HCEC 1CT (cell line): ENCODE measurements at places on chromosomes 13 and 19.
A peak's percentile ranks its signal among the peaks of the same experiment; 100 is the strongest.

GRCh38 chr19:30284209-30284608 is 88.0 kb upstream of the ZNF536 start:
- no peak for DNase-seq

GRCh38 chr13:48123812-48124211 is 28.9 kb upstream of the MED4 start:
- no peak for DNase-seq

DNA sequence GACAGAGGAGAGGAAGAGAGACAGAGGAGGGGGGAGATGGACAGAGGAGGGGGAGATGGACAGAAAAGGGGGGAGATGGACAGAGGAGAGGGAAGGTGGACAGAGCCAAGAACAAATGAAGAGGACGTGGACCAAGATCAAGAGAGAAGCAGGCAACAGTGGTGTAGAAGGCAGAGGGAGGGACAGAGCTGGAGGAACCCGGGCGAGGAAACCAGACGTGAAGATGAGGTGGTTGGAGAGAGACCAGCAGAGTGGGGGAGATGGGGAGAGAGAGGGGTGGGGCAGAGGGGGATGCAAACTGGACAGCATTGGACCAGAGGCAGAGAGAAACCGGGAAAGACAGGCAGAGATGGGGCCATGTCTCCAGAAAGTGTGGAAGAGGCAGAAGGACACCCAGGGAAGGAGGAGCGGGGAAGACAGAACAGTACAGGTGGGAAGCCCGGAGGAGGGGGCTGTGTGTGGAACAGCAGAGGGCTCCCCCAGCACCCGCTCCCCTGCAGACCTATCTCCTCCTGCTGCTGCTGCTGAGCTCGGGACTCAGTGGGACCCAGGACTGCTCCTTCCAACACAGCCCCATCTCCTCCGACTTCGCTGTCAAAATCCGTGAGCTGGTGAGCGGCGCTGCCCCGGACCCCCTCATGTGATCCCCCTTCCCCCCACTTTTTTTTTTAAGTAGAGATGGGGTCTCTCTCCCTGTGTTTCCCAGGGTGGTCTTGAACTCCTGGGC is 1.3 kb downstream of the FLT3LG start:
- DNase-seq, result no peak

GRCh38 chr13:27920677-27921420 is 1.0 kb downstream of the PDX1 start:
- DNase-seq, result no peak

GRCh38 chr19:45663800-45664199 is 4.2 kb upstream of the GIPR start:
- DNase-seq, result no peak

DNA sequence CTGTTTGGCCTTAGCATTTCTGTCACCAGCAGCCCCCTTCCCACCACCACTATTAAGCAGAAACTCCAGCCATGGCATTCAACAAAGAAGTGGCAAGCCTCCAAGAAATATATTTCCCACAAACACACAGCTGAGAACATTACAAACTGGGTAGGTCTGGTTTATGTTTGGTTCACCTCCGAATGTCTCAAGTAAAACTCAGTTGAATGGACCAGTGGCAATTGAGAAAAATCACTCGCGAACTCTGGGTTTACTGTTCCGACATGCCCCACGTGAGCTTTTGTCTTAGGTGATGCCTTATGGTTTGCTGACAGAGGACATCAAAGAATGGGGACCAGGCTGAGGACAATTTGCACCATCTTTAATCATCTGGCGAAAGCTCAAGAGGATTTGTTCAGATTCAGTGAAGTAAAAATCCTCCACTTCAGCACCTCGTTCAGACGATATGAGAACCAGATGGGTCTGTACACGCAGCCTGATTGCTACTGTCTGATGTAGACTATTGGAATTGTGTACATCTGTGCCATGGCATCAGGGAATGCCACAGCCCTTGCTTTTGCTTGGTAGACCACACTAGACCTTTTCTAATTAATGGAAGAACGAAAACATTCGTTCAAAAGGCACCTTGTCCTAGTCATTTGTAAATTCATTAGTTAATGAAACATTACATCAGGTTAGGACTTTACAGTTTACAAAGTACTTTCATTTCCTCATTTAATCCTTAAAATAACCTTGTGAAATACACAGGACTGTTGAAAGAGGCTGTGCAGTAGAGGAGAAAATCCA is 59.4 kb downstream of the SLC10A2 start:
- no peak for DNase-seq

DNA sequence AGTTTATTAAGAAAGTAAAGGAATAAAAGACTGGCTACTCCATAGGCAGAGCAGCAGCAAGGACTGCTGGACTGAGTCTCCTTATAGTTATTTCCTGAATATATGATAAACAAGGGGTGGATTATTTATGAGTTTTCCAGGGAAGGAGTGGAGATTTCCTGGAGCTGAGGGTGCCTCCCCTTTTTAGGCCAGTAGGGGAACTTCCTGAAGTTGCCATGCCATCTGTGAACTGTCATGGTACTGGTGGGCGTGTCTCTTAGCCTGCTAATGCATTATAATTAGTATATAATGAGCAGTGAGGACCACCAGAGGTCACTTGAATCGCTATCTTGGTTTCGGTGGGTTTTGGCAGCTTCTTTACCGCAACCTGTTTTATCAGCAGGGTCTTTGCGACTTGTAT is 13.5 kb downstream of the ZSCAN5A start:
- DNase-seq, result no peak

GRCh38 chr13:30004204-30004603 is 153.8 kb upstream of the UBL3 start:
- no peak for DNase-seq

GRCh38 chr13:48602296-48603016 is 51.3 kb upstream of the CYSLTR2 start:
- no peak for DNase-seq

GRCh38 chr13:111904701-111905608 is 162.0 kb upstream of the SOX1 start:
- DNase-seq, result no peak

DNA sequence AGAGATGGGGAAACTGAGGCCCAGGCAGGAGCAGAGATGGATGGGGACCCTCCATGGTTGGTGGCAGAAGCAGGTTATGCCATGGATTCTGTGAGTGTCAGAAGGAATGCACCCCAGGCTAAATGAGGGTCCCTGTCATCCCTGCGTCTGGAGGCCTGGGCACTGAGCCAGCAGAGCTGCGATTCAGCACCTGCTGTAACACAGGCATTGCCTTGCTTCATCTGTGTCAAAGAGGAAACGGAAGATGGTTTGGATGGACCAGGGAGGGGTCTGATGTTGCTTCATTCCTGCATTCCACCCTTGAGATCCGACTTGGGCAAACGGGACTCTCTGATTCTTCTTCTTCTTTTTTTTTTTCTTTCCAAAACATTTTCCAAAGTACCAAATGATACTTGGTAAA is 1.2 kb downstream of the C5AR1 start:
- DNase-seq, result no peak

- DNase-seq, result no peak
Measured at GRCh38 chr19:8506402-8506957, 4.0 kb upstream of the PRAM1 start.

DNA sequence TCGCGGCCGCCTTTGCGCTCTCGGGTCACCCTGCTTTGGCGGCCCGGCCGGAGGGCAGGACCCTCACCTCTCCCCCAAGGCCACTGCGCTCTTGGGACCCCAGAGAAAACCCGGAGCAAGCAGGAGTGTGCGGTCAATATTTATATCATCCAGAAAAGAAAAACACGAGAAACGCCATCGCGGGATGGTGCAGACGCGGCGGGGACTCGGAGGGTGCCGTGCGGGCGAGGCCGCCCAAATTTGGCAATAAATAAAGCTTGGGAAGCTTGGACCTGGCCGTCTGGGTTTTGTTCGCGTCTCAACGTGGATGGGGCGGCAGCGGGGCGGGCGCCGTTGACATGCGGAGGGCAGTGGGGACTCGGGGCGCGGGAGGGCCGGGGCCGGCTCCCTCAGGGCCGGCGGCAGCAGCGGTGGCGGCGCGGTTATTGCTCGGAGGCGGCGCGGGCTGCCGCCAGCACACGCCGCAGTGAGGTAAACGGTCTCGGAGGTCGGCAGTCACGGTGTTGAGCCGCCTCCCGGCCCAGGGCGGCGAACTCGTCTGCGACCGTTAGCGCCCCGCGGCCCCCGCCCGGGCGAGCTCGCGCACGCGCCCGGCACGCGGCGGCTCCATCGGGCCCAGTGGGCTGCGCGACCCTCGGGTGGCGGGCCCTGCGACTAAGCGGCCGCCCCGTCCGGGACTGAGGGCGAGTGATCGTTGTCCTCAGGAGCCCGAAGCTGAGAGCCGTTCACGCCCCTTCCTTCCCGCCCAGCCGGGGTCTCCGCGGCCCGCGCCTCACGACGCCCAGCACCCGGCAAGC is 9.4 kb downstream of the CBARP start:
- DNase-seq, result no peak

GRCh38 chr13:42497798-42498197 is 76.2 kb upstream of the TNFSF11 start:
- peak; percentile 61 for DNase-seq

- no peak for DNase-seq
Measured at GRCh38 chr19:853014-853585, 997 bp downstream of the ELANE start.

GRCh38 chr13:73222627-73223305 is 164.0 kb downstream of the KLF5 start:
- DNase-seq, result no peak

- no peak for DNase-seq
Measured at GRCh38 chr13:97192166-97192565, 30.0 kb upstream of the MBNL2 start.

DNA sequence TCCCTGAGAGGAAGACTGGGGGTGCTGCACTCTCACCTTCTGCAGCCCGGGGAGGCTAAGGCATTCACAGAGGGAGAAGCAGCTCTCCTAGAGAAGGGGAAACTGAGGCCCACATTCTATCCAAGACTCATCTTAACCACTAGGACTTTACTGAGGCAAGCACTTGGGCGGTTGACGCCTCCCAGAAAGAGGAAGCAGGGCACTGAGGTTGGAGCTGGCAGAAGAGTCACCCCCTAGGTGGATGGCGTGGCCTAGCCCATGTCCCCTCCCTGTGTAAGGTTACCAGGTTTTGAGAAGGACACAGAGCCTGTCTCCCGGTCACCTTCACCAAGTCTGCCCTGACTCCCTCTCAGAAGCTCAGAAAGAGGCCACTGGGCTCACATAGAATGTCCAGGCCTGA is 2.7 kb downstream of the S1PR2 start:
- DNase-seq, result no peak

DNA sequence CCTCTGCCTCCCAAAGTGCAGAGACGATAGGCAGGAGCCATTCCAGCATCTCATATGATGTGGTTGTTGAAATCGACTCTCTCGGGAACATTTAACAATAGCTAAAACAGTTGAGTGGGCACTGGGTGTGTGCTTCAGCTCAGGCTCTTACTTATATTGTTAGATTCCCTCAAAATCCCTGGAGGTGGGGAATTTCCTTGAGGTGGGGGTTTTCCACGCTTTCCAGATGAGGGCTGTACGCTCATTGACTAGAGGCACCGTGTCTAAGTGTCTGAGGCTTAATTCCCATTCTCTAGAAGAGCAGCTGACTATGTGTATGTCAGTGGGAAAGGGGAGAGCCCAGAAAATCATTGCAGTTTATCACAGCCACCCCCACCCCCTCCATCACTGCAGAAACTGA is 10.8 kb upstream of the GRAMD1A start:
- no peak for DNase-seq

GRCh38 chr19:33503433-33504057 is 18.0 kb downstream of the PEPD start:
- no peak for DNase-seq

GRCh38 chr13:90750021-90750420 is 597.5 kb upstream of the MIR17HG start:
- no peak for DNase-seq

- DNase-seq, result no peak
Measured at GRCh38 chr19:5078666-5079065, 109.8 kb downstream of the KDM4B start.

DNA sequence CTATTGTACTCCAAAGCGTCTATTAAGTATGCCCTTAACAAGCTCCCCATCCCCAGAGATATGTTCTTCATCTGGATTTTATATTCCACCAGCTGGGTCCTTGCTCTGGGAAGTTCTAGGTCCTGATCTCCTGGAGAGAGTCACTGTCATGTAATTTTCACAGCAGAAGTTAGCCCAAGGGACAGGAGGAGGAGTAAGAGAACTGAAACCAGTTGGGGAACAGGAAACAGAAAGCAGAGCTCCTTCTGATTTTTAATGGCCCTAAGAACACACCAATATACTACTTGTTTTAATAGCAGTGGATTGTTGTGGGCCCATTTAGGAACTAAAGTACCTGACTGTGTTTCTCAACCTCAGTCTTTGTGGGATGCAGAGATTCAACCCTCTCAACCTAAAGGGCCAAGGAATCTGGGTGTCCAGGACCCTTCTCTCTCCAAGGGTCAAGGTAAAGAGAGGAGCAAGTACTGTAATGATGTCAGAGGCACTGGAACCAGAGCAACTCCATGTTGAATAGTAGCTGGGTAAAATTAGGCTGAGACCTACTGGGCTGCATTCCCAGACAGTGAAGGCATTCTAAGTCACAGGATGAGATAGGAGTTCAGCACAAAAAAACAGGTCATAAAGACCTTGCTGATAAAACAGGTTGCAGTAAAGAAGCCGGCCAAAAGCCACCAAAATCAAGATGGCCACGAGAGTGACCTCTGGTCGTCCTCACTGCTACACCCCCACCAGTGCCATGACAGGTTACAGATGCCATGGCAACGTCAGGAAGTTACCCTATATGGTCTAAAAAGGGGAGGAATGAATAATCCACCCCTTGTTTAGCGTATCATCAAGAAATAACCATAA is 8.1 kb upstream of the FPR3 start:
- DNase-seq, result no peak

DNA sequence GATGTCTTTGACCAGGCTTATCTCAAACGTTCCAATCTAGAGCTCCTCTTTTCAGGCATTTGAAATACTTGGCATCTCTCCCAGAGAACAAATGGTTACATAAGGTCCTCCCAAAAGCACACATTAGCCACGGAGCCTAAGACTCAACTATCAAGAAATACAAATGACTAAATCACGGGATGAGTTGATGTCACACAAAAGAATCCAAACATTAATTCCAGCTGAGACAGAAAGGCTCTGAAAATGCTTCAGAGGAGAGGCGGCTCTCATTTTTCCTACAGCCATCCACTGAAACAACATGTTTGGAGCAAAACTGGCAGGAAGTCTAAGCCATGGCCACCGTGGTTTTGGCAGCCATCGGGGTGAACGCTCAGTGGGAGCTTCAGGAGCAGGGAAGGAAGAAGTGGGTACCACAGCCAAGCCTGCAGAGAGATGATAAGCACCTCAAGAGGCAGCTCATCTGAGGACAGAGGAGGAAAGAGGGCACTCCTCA is 122.5 kb downstream of the STK24 start:
- peak; percentile 88 for DNase-seq

DNA sequence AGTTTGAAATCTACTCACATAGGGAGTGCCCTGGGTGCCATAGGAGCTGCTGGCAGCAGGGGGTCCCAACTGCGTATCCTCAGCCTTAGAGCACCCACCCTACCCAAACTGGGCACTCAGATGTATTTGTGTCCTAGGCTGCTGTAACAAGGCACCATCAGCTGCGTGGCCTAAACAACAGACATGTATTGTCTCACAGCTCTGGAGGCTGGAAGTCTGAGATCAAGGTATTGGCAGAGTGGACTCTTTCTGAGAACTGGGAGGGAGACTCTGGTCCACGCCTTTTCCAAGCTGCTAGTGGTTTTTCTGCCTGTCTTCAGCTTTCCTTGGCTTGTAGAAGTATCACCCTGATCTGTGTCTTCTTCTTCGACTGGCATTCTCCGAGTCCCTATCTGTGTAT is 83.6 kb downstream of the FGF14 start:
- no peak for DNase-seq
